ENCODE measurements at places on chromosomes 2 and 18. TPM values are rescaled to one million over a fixed set of nuclear protein-coding genes. Genes with fewer than 3 reads are reported as not detected.

GRCh38 chr18:71431689-71432088 is 1112.5 kb downstream of the CBLN2 start:
- no peak for DNase-seq

Gene NR4A2
- polyA plus RNA-seq = 1.6 TPM

DNA sequence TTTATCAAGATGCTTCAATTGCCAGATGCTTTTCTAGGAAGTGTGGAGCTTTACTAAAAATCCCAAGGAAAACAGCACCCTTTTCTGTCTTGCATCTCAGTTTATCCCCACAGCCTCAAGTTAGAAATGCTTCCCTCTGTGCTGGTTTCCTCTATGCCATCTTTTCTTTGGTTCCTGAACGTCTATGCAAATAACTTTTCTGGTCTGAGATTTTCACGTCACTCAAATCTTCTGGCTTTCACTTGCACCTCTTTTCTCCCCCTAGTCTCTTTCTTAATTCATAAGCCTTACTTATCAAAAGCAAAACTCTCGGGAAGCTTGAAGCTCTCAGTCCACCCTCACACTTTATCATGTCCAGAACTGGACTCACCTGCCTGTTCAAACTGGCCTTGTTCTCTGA is 33.9 kb downstream of the ARHGAP25 start:
- DNase-seq = no peak

Gene TLX2
- not detected for polyA plus RNA-seq

Gene SERPINB11
- polyA plus RNA-seq = not detected

Gene HOXD8
- polyA plus RNA-seq = 0.42 TPM

GRCh38 chr2:218927422-218927821 is 32.0 kb upstream of the CDK5R2 start:
- DNase-seq = no peak

Gene EPB41L3
- 2.7 TPM for polyA plus RNA-seq

Gene SPP2
- not detected for polyA plus RNA-seq

GRCh38 chr2:172211512-172211911 is 108.8 kb upstream of the DLX2 start:
- DNase-seq = no peak
